NCI-H526 treated with DMSO at 0.1 percent for 48 hours (cell line): ENCODE measurements at places on chromosomes 5 and 9.

DNA sequence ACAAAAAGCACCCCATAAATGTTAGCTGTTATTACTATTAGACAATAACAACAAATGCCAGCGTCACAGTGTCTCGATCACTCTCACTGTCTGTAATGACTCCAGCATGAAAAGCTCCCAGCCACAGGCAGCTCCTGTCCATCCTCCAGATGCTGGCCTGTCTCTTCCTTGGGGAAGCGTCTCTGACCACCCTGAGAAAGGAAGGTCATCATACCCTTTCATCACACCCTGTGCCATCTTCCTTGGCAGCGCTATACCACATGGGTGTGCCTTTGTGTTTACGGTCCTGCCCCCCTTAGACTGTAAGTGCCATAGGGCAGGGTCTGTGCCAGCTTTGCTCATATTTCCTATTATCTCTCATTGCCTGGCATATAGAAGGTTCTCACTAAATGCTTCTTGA lies 90.6 kb downstream of the PRRT1B start:
- no peak for DNase-seq

DNA sequence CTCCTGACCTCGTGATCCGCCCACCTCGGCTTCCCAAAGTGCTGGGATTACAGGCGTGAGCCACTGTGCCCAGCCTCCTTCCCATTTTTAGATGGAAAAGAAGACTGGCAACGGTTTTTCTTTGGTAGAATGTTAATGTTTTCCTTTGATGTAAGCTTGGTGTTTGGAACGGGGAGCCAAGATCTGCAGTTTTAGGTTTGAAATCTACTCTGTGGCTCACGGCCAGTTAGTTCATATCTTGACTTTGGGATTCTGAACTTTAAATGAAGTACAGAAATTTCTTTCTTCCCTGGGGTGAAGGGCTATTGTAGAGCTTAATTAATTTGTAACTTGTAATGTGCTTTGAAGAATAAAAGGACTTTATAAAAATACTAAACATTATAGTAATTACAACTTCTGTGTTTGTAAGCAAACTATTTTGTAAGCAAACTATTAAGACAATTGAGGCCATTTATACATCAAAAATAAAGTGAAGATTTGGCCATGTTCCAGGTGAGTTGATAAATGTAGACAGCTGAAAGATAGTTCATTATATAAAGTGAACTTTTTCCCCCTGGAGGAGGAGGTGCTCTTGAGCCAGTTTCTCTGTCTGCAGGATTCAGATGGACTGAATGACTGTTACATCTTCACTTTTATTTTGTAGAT lies 117.1 kb upstream of the TUT7 start:
- no peak for DNase-seq

DNA sequence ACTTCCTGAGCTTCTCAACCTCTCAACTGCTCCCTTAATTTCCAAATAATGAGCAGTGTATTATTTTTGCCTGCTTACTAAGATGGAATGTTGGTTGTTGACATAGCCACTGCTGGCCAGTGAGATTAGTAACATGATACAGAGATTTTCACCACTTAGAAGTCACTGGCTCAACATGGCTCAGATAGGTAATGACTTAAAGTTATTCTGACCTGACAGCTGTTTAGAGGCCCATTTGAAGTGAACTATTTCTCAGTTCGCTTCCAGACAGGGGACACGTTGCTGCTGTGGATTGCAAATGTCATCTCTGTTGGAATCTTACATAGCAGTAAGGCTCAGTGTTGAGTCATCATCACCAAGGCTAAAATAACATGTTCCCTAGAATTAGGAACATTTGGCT lies 490.2 kb downstream of the TLE4 start:
- DNase-seq: no peak

- no peak for DNase-seq
These were observed 5.4 kb downstream of the NNT start for GRCh38 chr5:43608406-43608805.

DNA sequence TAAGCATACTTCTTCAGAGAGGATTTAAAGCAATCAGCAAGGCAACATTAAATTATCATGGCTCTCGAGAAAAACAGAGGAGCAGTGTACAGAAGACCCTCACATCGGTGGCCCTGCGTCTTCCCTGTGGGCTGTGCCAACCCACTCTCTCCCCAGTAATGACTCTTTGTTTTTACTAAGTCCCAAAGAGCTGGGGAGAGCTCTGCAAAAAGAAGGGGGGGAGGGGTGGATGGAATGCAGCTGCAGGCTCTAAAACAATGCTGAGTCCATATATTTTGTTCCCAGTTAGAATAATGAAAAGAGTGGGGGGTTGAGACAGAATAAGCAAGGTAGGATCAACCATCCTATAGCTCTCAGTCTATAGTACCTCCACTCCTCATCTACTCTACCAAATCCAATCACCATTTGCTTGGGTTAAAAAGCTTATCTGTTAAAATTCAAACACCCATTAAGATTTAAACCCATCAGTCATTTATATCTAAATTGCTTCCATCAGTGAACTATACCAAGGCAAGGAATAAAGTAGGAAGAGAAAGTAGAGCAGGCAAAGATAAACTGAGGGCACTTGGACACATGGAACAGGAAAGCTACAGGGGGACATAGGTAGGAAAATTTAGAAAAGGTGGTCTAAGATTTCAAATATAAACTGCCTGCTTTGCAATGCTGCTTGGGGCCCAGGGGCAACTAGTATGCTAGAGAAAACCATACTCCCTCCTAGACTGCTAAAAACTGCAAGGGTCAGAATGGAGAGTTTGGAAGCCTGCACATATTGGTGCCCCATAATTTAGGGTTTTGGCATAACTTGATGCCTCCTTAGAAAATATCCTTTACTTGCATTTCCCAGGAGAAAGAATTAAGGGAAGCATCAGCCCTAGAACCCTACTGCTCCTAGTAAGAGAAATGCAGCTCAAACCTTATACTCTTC lies 20.6 kb downstream of the ELL2 start:
- no peak for DNase-seq

GRCh38 chr9:20558566-20559016 lies 63.7 kb downstream of the MLLT3 start:
- peak; percentile 91 for DNase-seq

GRCh38 chr5:59588922-59589321 lies 304.6 kb downstream of the PDE4D start:
- DNase-seq: no peak

- DNase-seq: no peak
These were observed 272.9 kb downstream of the PDE4D start for GRCh38 chr5:59620535-59621212.

DNA sequence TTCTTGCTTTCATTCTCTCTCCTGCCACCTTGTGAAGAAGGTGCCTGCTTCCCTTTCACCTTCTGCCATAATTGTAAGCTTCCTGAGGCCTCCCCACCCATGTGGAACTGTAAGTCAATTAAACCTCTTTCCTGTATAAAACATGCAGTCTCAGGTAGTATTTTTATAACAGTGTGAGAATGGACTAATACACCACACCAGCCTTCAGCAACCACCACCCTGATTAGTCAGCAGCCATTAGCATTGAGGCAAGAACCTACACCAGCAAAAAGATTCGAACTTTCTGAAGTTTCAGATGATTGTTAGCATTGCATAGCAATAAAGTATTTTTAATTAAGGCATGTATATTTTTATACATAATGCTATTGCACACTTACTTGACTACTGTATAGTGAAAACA lies 980.2 kb downstream of the EFNA5 start:
- DNase-seq: no peak

GRCh38 chr9:37640246-37640645 lies 10.5 kb upstream of the FRMPD1 start:
- DNase-seq: no peak

DNA sequence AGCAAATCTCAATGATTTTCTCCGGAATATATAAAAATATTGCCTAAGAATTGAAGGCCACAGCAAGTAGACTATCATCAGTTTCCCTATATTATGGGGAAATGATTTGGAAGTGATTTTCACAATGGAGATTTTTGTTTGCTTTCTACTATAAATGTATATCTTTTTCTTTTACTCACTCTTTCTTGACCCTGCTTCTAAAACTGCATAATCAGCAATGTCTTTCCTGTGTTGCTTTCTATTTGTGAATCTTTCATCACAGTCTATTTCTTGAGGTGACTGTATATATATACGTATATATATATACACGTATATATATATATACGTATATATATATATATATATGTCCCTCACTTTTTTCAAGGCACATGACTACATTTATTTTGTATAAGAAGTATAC lies 622.6 kb downstream of the DTWD2 start:
- no peak for DNase-seq
